ENCODE measurements at places on chromosomes 11 and 22.

DNA sequence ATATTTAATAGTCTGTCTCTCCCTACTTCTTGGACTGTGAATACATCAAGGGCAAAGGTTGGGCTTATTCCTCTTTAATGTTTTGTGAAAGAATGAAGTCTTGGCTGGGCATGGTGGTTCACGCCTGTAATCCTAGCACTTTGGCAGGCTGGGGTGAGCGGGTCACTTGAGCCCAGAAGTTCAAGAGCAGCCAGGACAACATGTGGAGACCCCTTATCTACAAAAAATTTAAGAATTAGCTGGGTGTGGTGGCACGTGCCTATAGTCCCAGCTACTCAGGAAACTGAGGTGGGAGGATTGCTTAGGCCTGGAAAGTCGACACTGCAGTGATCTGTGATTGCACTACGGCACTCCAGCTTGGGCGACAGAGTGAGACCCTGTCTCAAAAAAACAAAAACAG lies 20.2 kb downstream of the RNF121 start:
- DNase-seq, result no peak

- DNase-seq, result no peak
Measured at GRCh38 chr11:33449798-33450197, 192.6 kb downstream of the HIPK3 start.

DNA sequence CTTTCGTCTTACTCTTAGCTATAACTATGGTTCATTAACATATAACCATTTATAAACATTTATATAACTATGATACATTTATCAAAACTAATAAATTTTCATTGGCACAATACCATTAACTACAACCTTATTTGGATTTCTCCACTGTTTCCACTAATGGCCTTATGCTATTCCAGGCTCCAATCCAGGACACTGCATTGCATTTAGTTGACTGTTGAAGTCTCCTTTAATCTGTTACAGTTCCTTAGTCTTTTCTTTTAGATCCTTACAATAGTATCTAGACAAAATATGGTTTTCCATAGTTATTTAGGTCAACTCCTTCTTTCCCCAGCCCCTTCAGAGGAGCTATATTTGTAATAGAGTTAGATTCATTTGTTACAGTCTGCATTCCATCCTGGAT lies 47.2 kb downstream of the CCDC34 start:
- no peak for DNase-seq

- peak; percentile 47 for DNase-seq
Measured at GRCh38 chr22:28395920-28396753, 283.5 kb downstream of the TTC28 start.

DNA sequence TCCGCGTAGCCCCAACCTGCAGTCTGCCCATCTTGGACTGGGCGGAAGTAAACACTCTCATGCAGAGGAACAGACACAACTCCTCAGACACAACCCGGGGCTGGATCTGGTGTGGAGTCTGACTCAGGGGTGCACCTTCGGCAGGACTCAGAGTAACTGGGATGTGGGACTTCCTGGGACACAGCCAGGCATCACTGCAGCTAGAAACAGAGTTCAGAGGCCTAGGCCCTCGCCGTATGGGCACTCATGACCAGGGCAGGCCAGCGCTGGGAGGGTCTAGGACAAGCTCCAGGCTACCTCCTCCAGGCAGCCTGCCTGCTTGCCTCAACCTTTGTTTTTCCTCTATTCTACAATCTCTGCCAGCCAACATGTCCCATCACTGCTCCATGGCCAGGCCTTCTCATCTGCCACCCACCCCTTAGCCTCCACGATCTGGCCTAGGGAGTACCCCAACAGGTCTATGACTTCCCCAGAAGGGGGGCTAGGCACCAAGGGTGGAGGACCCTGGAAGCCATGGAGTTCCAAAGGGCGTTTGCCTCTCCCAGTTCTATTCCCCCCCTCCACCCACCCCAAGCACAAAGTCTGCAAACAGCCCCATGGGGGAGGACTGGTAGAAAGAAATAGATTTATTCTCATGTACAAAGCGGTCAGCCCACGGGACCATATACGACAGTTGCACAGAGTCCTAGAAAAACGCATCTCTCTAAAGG lies 98.5 kb downstream of the PDE2A start:
- DNase-seq, result no peak

GRCh38 chr11:44241851-44242250 lies 68.1 kb downstream of the ALX4 start:
- DNase-seq, result no peak

DNA sequence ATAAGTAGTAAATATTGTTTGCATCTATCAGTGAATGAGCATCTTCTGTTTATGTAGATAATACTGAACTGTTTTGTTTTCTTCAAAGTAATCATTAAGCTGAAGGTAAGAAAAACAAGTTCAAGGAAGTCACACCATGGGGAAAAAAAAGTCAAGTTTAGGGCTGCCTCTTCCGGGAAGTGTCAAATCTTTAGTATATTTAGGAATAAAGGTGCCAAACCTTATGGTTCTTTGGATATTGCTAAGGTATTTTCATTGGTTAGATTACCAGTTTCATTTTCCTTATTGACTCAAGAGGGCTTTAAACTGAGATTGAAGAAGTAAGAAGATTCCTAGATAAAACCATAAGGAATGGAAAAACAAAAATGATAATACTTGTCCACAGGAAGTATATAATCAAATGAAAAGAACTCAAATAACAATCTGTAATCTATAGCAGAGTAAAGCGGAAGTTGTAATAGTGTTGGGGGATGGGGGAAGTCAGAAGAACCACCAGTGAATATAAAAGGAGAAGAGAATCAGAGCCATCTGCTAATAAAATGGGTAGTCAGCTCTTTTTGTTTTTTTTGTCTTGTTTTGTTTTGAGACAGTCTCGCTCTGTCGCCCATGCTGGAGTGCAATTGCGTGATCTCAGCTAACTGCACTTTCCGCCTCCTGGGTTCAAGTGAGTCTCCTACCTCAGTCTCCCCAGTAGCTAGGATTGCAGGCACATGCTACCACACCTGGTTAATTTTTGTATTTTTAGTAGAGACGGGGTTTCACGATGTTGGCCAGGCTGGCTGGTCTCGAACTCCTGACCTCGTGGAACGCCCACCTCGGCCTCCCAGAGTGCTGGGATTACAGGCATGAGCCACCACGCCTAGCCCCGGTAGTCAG lies 2.3 kb downstream of the ATM start:
- DNase-seq, result no peak

DNA sequence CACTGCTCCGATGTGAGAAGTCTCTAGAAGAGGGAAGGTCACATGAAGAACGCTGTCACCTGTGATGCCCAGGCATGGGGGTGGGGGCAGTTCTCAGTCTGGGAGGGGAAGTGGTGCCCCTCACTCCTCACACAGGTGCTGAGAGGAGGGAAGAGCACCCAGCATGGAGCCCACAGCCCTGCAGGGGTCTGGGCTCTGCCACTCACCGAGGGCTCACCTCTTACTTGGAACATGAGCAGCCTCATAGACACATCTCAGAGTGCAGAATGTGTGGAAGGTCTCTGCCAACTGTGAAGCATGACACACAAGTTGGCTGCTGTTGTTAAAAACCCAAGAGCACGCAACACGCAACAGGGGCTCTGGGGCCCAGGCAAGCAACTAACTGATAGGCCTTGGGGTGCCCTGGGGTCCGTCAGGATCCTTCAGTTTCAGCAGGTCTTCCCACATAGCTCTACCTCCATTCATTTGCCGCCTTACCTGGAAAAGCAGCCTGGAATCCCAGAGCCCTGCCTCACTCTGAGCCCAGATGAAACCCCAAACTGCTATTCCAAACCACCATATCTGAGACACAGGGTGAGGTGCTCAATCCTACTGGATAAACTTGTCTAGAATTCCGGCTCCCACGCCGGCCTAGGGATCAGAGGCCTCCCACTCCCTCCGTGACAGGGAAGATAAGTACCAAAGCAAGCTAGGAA lies 17.5 kb upstream of the TMPRSS4 start:
- DNase-seq, result no peak

DNA sequence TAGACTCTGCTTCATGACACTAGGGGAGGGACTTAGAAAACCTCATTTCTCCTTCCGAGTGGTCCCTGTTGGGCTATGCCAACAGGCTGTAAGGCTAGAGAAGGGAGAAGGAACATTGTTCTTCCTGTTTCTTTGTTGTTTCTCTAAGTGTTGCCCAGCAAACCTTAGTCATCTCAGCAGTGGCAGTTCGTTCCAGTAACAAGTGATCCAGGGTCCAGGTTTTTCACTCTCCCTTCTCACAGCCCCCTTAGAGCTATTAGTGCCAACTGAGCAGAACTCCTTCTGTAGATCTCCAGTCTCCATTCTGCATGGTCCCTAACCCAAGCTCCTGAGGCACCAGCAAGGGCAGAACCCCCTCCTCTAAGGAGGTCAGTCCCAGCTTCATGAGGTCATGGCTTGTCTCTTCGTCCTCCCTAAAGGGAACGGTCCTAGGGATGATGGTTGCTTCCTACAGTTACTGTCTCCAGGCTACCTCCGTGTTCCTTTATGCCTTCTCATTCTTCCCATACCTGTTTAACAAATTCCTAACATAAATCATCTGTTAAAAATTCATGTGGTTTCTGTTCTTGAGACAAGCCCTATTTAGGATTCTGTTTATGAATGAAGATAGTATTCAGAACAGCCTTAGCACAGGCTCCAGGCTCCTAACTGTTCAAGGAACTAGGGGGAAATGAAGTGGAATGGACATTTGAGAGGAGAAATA lies 168.6 kb upstream of the UBASH3B start:
- no peak for DNase-seq

DNA sequence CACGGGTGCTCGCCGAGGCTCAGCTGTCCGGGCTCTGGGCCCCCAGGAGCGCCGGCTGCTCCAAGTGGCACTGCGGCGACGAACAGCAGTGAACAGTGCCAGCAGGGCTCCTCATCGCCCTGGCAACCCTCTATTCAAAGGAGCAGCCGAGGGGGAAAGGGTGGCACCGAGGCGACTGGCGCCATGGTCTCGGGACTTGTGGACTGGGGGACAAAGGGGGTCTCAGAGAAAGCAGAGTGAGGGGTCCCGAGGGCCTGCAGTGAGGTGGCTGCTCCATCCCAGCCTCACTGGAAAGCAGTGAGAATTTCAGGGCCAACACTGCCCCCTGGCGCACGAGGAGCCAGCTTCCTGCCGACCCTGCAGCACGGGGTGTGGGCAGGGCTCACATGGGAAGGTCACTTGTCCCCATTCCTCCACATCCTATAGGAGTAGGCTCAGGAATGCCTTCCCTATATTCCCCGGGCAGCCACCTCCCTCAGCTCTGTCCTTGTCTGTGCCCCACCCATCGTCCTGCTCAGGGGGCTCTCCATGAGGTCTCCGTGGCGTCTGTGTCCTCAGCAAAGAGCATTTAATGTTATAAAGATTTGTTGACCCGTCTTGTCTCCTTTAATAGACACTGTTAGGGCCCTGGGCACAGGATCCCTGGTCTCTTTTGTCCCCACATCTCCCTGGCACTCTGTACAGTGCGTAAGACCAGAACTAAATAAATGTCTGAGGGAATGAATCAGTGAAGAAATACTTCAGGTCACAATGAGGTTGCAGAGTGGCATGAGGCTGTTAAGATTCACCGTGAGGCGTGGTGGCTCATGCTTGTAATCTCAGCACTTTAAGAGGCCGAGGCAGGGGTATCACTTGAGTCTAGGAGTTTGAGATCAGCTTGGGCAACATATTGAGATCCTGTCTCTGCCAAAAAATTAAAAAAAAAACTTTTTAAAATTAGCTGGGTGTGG lies 26.4 kb downstream of the LRFN4 start:
- peak; percentile 62 for DNase-seq

DNA sequence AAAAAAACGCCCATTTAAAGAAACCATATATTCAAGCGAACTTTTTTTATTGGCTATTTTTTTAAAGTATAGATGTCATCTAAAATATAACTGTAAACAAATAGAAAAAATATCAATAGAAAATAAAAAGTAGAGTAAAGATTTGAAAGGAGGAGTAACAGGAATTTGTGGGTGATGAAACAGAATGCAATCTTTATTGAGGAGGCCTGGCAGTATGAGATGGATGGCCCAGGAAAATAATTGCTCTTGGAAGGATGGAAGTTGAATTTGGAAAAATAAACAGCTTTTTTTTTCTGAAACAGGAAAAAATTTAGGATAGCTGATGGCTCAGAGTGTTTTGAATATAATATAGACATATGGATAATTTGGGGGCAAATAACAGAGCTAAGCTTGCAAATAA lies 219.0 kb downstream of the CASP12 start:
- DNase-seq, result no peak

DNA sequence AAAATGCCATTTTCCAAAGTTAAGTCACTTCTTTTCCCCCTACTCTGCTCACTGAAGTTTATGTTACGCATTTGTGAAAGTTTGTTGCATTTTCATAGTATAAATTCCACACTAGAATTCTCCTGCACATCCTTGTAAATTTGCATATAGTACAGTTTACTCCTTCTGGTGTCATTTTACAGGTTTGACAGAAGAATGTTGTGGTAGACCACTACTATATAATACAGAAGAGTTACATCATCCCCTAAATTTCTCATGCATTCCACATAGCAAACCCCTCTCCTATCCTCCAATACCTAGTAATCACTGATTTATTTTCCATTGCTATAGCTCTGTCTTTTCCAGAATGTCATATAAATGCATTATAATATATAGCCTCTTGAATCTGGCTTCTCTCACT lies 64.5 kb downstream of the CCDC73 start:
- DNase-seq, result no peak

DNA sequence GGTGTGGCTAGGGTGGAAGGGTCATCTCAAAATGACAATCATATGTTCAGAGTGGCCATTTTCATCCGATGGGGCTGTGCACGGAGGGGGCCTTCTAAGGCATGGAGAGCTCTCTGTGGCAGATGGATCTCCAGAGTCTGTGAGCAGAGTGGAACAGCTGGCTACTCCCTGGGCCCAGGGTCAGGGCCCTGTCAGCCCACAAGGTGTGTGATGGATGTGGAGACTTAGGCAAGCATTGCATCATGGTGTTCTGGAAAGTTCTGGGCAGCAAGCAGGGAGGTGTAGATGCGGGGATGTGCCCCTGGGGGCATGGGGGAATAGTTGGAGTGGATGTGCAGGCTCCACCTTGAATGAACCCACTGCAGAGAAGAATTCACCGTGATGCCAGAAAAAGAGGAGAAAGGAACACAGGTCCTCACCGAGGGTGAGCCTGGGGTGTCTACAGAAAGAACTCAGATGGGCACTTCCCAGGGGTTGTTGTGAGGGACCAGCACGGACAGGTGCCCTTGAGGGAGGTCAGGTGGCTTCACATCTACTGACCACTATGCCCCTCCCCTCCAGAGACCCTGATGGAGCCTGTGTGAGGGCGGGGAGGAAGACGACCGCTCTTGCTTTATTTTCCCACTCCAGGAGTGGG lies 51.1 kb downstream of the CHRDL2 start:
- no peak for DNase-seq

- DNase-seq, result no peak
Measured at GRCh38 chr11:64892411-64892831, 14.0 kb upstream of the EHD1 start.

Measured in fibroblast of mammary gland (primary cell).